GM23248 (cell line): ENCODE measurements at places on chromosomes 6 and 20. TPM values are rescaled to one million over a fixed set of nuclear protein-coding genes. Genes with fewer than 3 reads are reported as not detected.

- peak; percentile 25 for DNase-seq
Measured at GRCh38 chr6:23414051-23414445, 712.0 kb upstream of the NRSN1 start.

GRCh38 chr6:148144917-148145521 lies 197.6 kb upstream of the SASH1 start:
- peak; percentile 87 for DNase-seq

DNA sequence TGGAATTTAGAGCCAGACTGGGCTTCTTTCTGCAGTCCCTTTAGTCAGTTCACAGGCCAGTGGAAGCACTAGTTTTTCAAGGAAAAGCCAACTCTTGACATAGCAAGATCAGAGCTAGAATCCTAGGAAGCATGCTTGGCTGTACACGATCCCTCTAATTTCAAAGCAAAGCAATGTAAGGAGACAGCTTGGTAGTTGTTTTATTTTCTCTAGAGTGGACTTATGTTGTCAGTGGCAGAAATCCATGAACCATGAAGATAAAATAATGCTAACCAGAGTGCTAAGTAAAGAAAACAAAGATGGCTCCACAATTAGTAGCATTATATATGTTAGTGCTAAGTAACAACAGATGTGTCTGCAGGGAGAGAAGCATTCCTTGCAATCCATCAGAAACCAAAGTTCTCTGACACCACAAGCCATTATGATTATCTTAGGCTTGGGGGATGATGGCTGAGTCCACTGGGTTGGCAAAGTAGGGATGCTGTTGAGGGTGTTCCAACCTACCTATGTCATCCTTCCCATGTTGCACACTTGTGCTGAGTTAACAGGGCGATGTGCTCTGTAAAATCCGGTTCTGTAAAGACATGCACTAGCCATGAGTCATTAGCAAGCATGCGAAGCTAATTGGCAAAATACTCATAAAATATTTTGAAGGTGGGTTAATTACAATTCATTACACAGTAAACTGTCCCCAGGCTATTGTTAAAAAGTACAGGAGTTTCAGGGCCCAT lies 115.2 kb downstream of the BMP2 start:
- DNase-seq: peak; percentile 4

DNA sequence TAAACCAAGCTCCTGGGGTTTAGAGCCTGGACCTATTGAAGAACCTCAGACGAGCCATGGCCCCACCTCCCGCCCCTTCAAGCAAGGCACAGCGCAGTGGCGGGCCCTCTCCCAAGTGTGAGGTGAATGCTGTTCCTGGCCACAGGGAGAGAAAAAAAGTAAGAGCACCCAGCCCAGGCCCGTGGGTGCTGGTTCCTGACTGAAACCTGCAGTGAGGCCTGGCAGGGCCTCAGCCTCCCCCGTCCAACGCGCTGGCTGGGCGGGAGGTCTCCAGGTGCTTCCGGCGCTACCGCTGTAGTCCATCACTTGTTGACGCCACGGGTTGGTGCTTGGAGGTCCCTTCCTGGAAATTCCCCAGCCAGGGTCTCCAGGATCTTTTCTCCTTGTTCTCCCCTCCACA lies 5.5 kb upstream of the FAM83C start:
- DNase-seq: no peak

Gene PAX1
- not detected in 2 replicates for polyA plus RNA-seq
